ENCODE measurements at places on chromosomes 2 and 18.
A peak's percentile ranks its signal among the peaks of the same experiment; 100 is the strongest.

DNA sequence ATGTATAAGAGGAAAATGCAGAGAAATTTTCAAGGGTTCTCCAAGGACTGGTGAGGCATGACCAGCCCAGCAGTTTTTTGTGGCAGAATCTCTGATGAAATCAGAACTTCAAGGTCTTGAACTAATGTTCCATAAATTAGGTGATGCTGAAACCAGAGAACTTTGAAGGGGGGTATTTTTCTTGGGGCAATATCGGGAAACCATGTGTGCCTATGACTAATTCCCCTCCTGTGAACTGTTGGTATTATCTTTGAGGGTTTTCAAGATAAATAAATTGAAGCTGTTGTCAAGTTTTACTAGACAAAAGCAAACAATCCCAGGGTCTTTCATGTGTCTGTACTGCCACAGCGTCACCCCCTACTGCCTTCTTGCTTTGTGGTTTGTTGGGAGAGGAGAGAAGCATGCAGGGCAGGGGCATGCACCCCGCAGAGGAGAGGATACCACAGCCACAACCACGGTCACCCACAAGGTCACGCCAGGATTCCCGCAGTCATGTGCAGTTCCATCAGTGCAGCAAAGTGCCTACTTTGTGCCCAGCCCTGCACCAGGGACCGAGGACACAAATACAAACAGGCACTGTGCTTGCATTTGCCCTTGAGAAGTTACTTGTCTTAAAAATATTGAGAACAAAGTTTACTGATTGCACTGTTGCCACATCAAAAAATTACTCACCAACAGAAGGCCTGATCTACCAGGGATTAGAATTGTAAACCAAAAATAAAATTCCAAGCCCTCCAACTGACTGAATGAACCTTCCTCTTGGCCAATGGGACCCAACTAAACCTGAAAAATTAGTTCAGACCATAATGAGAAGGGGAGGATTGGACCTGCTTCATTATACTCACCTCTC lies 413.3 kb upstream of the TRIB2 start:
- peak; percentile 11 for DNase-seq

GRCh38 chr2:28627722-28628480 lies 123.7 kb upstream of the PPP1CB start:
- DNase-seq = no peak

GRCh38 chr18:2083691-2084090 lies 487.6 kb downstream of the METTL4 start:
- DNase-seq = no peak

GRCh38 chr18:60047556-60047955 lies 147.8 kb downstream of the PMAIP1 start:
- DNase-seq = no peak

GRCh38 chr2:42096869-42097591 lies 49.2 kb downstream of the PKDCC start:
- no peak for DNase-seq

DNA sequence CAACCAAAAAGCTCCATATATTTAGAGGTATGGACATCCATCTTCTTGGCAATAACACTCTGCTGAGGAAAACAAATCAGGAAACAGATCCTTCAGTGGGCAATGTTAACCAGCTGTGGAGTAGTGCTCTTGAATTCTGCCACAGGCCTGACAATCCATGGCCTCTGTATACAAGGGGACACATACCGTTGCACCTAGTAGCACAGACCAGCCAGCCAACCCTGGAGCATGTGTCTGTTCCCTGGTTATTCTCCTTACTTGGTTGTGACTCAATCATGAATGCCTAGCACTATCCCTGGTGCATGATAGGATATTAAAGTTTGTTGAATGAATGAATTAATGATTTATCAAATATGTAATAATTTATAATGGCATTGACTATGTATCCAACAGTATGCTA lies 261.4 kb upstream of the MGAT5 start:
- no peak for DNase-seq

DNA sequence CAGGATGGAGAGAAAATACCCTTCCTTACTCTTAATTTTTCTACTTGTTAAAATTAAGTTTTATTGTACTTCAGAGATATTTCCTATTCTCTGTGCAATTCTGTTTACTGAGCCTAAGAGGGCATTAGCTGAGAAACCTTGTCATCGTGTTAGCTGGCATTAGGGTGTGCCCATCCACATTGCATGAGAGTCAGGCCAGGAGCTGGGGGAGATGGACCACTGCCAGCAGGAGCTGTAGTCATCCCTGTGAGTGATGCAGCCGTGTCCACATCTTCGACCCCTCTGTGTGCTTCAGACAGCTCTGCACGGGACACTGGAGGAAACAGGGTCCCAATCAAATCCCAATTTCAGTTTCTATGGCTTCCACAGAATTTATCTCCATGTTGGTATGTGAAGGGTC lies 34.2 kb downstream of the ABCA12 start:
- no peak for DNase-seq

DNA sequence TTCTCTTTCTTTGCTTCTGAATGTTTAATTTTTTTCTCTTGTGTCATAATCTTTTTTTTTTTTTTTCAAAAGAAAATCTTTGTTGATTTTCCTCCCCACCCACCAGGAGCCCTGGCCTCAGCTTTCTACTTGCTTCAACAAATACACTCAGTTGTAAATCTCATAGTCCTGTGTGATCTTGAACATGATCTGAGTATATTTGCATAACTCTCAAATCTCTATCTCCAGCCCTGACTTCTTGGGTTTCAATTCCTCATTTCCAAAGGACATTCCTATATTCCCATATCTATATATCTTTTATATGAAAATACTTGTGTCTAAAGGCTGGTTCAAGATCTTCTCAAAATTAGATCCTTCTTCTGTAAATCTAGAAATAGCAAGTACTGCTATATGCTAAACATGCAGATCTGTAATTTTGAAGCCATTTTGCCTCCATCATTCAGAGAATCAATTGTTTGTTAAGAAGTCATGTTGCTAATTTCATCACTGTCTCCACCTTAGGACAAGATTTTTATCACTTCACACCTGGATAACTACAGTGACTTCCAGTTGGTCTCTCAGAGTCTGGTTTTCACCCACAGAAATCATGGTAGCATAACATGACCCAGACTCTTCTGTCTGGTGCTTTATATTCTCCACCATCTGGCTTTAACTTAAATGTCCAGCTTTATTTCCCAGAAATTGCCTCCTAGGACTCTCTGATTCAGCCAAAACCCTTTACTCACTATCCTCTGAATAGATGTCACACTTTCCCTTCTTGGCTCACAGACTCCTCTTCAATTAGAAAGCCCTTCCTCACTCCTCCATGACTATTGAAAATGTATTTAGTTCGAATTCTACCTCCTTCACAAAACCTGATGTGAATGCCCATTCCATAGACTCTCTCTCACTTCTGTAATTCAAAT lies 98.1 kb downstream of the ZEB2 start:
- DNase-seq = no peak

DNA sequence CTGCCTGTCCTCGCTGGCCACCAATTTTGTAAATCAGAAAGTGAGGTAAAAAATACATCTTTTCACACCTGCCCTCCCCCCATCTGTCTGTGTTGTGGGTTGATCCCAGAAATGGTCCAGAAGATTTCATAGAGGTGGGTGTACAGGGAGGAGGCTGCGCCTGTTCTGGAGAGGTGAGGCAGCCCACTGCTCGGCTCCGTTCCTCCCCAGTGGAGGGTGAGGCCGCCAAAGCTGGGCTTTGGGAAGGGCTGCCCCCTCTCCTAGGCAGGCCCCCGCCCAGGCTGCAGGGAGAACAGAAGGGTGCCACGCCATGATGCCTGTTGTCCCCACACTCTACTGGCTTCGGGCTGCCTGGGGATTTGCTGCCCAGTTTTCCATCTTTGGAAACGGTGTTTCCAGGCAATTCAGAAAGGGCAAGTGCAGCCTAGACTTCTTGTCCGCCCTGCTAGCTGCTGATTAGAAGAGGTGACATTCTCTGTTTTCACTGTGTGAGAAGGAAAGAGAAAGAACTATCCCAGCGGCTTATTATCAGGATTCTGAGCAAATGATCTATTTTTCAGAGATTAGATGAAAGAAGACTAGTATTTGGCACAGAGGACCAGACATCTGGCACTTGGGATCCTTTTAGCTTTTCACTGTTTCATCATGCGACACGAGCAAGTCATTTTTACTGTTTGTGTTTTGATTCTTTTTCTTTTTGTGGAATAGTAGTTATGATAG lies 18.7 kb downstream of the SMARCAL1 start:
- DNase-seq = no peak

GRCh38 chr2:119680457-119681202 lies 1.6 kb downstream of the TMEM177 start:
- DNase-seq = no peak

DNA sequence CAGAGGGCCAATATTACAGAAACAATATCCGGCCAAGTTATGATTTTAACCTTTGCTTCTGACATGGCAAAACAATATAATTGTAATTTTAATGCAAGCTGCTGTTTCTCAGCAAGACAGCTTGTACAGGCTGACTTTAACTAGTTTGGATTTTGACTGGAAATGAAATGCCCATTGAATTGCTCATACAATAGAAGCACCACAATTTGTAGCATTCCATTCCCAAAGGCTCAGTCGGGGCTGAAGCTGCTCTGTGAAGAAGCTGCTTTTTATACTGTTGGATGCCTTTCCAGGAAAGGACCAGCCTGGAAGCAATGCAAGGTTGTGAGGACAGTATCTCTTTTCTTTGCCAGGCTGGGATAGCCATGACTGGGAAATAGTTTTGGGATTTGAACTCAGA lies 677.0 kb upstream of the FANCL start:
- no peak for DNase-seq

DNA sequence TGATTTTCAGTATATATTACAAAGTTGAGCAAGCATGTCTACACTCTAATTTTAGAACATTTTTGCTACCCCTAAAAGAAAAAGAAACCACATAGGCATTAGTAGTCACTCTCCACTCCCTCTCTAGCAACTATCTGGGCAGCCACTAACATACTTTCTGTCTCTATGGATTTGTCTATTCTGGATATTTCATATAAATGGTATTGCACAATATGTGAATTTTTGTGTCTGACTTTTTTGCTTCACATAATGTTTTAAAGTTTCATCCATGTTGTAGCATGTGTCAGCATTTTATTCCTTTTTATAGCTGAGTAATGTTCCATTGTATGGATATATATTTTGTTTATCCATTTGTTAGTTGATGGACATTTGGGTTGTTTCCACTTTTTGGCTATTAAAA lies 232.5 kb upstream of the CTAGE1 start:
- DNase-seq = no peak

DNA sequence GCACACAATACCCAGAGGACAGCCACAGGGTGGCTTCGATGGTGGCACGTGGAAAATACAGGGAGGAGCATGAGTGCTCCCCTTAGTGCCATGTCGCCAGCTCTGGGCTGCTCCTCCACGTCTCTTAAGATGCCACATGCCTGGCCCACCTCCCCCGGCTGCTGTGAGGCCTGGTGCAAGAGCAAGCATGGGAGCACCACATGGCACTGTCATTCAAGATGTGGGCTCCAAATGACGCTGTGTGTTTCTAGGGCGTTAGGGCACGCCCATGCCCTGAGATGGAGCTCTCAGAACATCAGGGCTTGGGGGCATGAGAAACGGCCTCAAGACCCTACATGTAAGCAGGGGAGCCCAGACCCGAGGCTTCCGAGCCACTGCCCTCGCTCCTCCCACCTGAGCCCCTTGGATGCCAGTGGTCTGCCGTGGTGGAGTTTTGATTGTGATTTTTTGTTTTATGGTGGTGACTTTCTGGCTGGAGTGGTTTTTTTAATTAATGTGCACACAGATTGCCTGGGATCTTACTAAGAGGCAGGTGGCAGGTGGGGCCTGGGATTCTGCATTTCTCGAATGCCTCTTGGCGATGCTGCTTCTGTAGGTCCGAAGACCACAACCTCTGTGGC lies 239.3 kb downstream of the GBX2 start:
- DNase-seq = no peak

- DNase-seq = no peak
These were observed 834.8 kb downstream of the CPS1 start for GRCh38 chr2:211391189-211391567.
